Eye (tissue), 1 donor: ENCODE measurements at places on chromosomes 3 and 15.

- no peak for DNase-seq
Measured at GRCh38 chr15:60307034-60307433, 90.8 kb downstream of the ANXA2 start.

- no peak for DNase-seq
Measured at GRCh38 chr3:46863261-46863782, at the start of gene MYL3. Gene MYL3, minus strand, starts transcription at chr3:46863444. Its CDS starts 54 bp downstream, at chr3:46863390.

GRCh38 chr3:60431599-60431958, 819.7 kb downstream of the FHIT start:
- no peak for DNase-seq

DNA sequence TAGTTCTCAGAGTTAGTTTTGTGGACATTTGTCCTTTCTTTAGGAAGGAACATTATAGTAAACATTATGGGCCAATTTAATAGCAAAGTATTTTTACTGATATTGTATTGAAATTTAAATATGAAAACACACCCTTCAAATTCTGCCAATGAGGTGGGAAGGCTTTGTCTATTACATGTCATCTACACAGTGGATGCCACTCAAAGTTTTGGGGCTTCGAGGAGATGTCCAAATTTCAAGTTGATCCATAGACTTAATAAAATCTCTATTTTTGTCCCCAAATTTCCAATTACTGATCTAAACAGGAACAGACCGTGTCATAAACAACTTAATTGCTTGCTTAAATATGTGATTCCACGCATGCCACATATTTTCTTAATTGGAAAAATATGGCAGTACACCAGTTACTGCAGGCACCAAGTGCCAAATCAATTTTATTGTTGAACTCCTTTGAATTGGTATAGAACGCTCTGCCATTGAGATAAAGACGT, 1.7 kb downstream of the SHOX2 start:
- peak; percentile 75 for DNase-seq

DNA sequence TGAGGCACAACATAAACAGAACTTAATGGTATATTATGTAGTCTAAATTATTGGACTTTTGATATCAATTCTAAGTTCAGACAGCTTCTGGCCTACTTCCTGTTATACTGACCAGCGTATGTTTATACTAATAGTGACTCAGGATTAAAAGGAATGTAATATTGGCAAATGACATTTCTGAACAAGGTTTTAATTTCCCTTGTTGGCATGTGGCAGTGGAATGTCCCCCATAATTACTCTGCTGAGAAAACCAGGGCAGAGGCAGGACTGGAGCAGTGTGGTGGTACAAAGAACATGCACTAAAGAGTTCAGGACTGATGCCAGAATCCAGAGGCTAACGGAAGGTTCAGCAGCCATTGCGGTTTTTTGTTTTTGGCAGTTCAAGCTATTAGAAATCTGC, 184.0 kb downstream of the KCNAB1 start:
- no peak for DNase-seq

DNA sequence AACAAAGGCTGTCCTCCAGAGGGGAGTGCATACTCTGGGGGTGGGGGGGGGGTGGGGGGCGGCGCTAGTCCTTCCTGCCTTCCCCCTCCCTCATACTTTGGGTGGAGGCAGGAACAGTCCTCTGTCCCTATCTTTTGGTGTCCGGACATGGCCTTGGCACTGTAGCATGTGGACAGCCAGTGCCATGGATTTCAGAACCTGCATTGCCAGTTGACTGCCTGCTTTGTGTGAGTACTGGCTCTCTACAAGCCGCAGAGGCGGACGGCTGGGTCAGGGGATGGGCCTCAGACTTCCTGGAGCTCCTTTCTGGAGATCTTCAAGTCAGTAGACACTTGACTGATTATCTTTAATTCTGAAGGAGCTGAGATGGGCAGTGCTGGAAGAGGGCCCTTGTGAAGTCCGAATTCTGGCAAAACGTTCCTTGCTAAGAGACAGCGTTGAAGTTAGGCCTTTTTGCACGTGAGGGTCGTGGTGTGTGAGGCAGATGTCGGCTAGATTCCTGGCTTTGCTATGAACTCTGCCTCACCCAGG, 2.5 kb downstream of the CLDN11 start:
- peak; percentile 42 for DNase-seq

DNA sequence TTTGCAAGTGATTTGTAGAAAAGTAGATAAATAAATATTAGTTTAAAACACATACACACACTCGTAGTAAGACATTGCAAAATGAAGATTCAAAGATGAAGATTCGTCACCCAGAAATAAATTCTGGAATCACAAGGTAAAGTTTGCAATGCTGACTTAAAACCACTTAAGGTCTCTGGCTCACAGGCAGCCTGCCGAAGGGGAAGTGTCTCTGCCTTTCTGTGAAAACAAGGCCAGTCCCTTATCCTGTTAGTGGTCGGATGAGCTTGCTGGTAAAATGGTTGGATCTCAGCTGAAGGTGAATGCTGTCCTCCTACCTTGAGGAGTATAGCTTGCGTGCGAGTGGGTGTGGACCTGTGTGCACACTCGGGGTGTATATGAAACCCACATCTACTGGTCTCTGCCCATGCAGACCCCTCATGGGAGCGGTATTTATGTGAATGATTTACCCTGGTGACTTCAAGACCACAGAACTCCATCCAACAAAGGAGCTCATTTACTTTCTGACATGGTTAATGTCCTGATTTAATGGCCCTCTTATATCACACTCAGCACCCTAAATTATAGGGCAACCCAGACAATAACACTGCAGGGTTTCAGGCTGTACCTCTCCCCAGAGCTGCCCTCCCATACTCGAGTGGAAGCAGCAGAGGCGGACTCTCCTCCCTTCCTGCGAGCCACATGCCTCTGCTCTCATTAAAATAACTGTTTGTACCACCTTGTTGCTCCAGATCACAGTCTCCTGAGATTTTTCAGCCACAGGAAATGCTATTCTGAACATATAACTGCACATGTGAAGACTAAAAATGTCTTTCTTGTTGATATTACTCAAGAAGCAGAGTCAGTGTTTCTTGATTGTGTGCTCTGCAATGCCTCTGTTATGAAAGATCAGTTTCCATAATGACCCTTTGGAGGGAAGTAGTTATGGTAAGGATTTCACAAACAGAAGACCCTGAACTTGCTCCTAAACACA, 45.9 kb upstream of the ALDH1A3 start:
- no peak for DNase-seq

- DNase-seq: no peak
Measured at GRCh38 chr3:48852151-48852550, 4.5 kb upstream of the PRKAR2A start.

DNA sequence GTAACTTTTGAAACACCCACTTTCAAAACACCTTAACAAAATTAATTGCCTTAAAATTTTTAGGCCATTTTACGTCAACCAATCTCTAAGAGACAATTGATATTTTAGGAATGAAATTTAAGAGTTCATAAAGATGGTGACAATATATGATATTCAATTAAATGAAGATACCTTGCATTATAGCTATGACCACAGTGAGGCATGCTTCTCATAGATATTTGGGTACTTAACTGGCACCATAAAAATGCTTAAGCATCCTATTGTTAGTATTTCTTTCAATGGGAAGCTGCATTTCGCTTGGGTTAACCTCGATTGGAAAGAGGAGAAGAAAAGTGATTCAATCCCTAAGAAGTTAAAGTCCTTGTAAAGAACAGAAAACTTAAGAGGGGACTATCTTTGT, 209.0 kb downstream of the GAP43 start:
- DNase-seq: no peak

GRCh38 chr3:150220799-150221198, 187.3 kb upstream of the TSC22D2 start:
- no peak for DNase-seq

GRCh38 chr3:45975686-45976085, 19.9 kb downstream of the FYCO1 start:
- no peak for DNase-seq

DNA sequence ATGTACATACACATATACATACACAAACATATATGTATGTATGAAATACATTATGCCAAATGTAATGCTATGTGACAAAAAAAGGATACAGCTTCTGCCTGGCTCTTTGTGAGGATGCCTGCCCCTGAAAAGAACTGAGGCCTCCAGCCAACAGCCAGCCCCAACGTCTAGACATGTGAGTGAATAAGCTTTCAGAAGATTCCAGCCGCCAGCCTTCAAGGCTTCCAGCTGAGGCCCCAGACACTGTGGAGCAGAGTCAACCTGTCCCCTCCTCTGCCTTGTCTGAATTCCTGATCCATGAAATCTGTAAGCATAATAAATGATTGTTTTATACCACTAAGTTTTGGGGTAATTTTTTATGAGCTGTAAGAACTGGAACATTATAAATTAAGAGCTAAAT, 24.7 kb downstream of the GXYLT2 start:
- no peak for DNase-seq

GRCh38 chr3:47017504-47018268, 38.2 kb downstream of the NBEAL2 start:
- DNase-seq: no peak

DNA sequence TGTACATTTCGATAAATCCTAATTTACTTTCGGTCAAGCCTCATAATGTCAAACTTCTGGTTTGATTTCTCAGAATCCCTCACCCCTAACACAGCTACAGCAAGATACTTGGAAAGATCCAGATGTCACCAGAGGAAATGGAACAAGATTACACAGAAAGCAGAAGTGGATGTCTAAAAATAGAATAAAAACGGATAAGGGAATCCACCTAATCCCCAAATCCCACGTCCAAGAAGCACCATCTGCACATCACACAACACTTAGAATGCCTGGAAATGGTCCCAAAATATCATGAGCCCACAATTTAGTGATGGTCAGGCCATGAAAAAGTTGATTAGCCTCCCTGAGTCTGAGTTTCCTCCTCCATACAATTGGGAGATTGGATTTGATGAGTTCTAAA, 61.7 kb downstream of the AGTR1 start:
- no peak for DNase-seq

DNA sequence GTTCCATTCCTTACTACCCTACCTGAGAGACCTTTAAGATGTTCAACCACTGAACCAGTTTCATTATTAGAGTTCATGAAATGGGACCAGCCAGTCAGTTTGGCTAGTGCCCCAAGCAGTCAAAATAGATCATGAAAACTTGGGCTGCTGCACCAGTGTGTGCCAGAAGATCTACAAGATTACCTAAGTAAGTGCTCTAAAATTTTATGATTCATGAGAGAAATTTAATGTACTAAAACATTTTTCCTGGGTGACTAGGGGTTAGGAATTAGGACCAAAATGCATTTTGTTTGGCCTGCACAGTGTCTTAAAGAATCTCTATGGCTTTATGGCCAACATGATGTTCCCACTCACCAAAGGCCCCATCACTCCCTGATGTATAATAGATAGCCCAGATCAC, 214.7 kb downstream of the ATP8B4 start:
- DNase-seq: no peak

DNA sequence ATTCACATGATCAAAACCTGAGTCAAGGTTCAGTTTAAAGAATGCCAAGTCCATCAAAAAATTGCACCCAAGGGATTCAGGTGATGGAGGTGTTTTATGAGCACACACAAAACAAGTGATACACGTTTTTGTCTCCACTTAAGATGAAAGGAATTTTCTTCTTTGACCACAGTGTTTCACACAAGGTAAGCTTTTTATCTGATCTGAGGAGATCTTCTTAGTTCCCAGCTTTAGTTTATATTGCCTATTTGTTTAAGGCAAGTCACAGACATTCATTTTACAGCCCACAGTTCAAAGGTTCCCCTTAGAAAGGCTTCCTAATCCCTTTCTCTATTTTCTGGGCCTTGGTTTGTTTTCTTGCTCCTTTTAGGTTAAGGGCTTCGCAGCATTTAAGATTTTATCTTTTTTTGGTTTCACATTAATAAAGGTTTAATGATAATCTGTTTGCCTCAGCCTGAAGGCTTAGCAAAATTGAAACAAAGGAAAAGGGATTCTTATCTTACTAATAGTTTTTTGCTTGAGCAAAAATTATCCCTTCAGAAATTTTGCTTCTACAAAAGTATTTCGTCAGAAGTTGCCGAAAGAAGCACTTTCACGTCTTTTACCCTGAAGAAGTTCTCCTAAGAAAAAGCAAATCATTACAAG, 420.5 kb upstream of the NAALADL2 start:
- peak; percentile 38 for DNase-seq

DNA sequence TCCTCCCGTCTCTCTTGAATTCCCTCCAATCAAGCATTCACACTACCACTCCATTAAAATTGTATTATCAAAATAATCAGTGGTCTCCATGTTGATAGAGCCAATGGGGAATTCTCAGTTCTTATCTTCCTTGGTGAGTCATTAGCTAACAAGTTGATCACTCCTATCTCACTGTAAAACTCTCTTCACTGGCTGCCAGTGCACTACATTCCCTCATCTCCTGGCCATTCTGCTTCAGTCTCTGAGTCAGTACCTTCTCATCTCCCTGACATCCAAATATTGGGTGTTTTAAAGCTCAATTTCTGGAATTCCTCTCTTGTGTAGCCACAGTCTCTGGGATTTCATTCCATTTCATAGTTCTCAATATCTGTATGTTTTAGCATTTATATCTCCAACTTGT, 175.2 kb downstream of the ALDH1A2 start:
- no peak for DNase-seq

DNA sequence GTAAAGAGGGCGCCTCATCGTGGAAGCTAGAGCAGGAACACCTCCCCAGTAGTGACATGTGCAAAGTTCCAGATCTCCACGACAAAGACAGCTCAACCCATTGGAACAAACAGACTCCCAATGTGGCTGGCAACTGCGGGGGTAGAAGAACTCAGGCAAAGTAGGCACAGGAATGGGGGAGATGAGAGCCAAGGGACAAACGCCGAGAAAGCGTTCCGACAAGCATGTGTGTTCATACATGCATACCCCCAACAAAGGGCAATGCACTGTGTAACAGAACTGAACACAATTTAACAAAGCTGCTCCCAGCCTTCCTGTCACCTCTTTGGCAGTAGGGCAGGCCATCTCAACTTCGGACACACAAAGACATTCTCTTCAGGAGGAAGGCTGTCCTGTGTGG, 11.6 kb downstream of the RCCD1 start:
- DNase-seq: no peak

GRCh38 chr3:187040516-187041361, 98.6 kb downstream of the RPL39L start:
- DNase-seq: no peak

DNA sequence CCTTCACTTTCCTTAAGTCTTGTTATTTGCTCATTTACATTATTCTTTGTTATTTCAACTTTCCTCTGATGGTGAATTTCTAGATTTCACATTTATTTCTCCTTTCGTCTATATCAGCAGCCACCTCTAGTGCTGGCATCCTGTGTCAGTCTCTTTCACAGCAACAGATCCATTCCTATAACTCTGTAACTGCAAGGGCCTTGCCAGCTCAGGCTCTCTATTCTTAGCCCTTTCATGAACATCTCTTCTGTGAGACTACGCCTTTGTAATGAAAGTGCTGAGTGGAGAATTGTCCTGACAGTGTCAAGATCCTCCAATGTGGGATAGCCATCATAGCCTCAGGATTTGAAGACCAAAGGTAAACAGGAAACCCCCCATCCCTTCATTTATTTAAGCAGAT, 3.9 kb upstream of the SCG3 start:
- DNase-seq: no peak

GRCh38 chr3:103136621-103137020, 701.8 kb downstream of the ZPLD1 start:
- peak; percentile 3 for DNase-seq
